ENCODE measurements at places on chromosomes 7 and 10.

- DNase-seq, result no peak
Measured at GRCh38 chr7:158541346-158542010, 46.1 kb downstream of the PTPRN2 start.

GRCh38 chr7:121739465-121739864 is 133.5 kb upstream of the PTPRZ1 start:
- no peak for DNase-seq

DNA sequence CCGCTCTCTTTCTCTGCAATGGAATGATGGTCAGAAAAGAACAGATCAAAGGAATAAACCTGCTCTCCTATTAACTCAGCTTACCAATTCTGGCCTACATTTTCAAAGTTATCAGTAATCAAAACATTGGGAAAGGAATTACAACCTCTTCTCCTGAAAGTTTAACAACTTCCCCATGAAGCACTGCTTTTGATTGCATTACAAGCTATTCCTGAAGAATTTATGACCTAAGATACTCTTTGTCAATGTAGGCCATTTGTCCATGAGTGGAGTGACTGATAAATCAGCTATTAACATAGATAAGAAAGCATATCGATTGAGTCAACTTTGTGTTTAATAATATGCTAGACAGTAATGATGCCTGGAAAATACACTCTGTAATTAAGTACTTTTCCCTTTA is 271.7 kb upstream of the C7orf33 start:
- DNase-seq, result no peak

GRCh38 chr10:23324351-23324750 is 20.2 kb downstream of the C10orf67 start:
- no peak for DNase-seq

- DNase-seq, result no peak
Measured at GRCh38 chr7:91551377-91552175, 287.3 kb downstream of the FZD1 start.

- no peak for DNase-seq
Measured at GRCh38 chr7:139511315-139511714, 12.2 kb upstream of the CLEC2L start.

DNA sequence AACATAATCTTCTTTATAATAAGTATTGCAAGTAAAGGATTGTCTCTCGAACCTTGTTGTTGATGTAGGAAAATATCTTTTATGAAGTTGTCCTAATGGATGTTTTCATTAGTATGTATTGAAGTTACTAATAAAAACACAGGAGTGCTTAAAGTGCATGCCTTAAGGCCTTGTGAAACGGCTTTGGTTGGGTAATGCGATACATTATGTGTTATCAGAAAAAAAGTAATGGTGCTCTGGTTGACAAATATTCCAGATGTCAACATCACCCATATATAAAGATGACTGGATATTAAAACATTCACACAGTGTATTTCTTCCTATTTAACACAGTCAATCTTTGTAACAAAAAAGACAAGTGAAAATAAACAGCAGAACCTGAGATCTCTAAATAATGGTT is 310.7 kb downstream of the PRKG1 start:
- no peak for DNase-seq

DNA sequence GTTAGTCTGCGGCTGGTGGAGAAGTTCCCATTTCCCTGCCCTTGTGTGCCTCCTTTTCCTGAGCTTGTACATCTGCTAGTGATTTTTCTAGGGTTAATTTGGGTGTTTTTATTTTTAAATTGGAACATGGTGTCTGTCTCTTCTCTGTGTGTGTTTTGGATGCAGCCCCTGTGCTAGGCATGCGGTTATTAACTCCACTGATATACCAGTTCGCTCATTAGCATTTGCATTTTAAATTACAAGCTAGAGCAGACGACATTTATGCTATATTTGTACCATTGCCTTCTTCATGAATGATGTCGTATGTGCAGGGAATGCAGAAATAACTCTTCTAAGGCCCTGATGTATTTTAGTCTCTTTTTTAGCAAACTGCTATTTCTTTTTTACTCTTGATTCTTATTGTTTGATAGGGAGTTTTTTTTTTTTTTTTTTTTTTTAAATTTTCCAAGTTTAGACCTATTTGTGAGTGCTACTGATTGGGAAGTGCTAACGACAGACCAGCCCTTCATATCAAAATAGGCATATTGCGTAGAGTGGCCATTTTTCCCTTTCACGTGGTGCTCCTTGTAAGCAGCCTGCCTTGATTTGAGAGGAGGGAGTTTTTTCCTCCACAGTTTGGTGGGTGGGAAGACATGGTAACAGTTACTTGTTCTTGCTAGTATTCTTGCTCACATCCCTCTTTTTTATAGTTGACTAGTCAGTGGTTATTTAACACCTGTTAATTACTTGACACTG is 89.6 kb downstream of the LRRC4 start:
- no peak for DNase-seq

- DNase-seq, result no peak
Measured at GRCh38 chr7:142808461-142808801, 37.7 kb downstream of the PRSS2 start.

- DNase-seq, result no peak
Measured at GRCh38 chr7:56218510-56218909, 102.3 kb upstream of the NUPR2 start.

GRCh38 chr10:10589540-10590303 is 427.9 kb upstream of the CELF2 start:
- no peak for DNase-seq

GRCh38 chr10:79292026-79292766 is 55.1 kb upstream of the PPIF start:
- DNase-seq, result no peak

DNA sequence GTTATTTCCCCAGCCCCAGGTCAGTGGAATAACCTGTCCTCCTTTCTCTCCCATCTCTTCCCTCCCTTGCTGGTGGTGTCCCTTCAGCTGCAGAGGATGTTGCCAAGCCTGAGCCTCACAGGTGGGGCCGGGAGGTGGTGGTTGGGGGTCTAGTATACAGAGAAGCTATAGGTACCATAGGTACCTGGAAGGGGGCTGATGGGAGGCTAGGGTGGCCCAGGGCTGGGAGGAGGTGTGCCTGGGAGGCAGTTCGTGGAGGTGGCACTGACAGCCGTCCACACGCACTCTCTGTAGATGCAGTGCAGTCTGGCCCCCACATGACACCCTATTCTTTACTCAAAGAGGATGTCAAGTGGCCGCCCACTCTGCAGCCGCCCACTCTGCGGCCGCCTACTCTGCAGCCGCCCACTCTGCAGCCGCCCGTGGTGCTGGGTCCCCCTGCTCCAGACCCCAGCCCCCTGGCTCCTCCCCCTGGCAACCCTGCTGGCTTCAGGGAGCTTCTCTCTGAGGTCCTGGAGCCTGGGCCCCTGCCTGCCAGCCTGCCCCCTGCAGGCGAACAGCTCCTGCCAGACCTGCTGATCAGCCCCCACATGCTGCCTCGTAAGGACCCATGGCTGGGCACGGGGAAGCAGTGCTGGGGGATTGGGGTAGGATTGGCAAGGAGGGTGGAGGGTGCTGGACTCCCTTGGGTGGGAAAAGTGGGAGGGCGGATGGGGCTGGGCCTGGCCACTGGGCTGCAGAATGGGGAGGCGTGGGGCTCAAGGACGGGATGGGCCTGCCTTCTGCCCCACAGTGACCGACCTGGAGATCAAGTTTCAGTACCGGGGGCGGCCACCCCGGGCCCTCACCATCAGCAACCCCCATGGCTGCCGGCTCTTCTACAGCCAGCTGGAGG is 9.5 kb downstream of the IRF5 start:
- no peak for DNase-seq

DNA sequence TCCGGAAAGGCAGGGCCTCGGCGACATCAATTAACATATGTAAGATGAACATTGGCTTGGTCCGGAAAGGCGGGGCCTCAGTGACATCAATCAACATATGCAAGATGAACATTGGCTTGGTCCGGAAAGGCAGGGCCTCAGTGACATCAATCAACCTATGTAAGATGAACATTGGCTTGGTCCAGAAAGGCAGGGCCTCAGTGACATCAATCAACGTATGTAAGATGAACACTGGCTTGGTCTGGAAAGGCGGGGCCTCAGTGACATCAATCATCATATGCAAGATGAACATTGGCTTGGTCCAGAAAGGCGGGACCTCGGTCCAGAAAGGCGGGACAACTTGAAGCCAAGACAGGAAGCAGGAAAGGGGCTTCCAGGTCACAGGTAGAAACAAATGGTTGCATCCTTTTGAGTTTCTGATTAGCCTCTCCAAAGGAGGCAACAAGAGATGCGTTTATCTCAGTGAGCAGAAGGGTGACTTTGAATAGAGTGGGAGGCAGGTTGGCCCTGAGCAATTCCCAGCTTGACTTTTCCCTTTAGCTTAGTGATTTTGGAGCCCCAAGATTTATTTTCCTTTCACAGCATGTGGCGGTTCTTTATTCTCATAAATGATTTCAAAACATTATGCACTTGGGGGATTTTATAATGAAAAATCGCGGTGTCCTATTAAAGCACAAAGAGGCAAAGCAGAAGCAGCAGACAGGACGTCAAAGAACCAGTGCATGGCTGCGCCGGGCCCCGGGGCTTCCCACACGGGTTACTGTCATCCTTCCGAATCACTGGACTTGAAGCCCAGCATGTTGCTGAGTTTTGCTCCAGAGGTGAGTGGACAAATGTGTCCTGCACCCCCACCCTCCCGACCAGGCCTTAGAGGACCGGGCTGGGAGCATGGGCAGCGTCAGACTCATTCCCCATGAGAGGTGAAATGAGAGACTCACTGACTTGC is 43.1 kb upstream of the EN2 start:
- DNase-seq, result no peak

DNA sequence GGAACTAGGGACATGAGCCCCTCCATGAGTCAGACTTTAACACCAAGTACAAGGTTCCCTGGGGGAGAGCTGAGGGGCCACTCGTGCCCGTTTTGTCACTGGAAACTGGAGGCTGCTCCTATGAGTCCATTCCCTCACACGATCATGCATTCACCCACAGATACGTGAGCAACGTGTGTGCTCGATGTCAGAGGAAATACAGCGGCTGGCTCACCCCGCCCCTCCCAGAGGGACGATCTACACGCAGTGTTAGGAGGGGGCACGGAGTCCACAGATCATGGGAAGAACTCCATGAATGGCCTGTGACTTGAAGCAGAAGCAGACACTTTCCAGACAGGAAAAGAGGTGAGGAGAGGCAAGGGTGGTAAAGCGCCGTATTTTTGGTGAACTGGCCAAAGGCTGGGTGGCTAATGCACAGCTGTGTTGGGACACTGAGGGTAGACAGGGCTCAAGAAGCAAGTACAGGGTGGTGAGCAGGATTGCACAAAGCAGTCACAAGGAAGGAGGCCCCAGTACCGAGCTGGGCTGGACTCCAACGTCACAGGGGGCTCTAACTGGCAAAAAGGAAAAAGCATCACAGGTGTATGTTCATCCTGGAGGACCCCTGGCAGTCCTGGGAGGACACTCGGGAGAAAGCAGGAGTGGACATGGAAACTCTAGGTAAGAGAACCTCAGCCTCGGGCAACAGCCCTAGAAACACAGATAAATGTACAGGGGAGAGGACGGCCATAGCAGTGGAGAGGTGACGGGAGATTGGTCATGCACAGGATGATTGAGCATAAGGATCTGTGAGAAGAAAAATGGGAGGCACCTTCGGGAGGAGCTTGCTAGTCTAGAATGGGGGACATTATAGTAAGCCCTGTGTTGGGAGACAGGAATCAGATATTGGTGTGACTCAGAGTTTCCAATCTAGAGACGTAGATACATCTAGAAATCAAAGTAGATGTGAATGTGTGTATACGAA is 41.2 kb downstream of the TNS3 start:
- no peak for DNase-seq

Measured in ecto neural progenitor cell (in vitro differentiated cells).